ENCODE measurements at places on chromosomes 11 and 22.
A peak's percentile ranks its signal among the peaks of the same experiment; 100 is the strongest.

GRCh38 chr11:96197801-96198701 lies 144.9 kb downstream of the MAML2 start:
- peak; percentile 39 for DNase-seq

GRCh38 chr11:15670520-15671070 lies 555.9 kb downstream of the INSC start:
- DNase-seq = no peak

- no peak for DNase-seq
Measured at GRCh38 chr11:2509481-2510001, 64.7 kb downstream of the KCNQ1 start.

- DNase-seq = no peak
Measured at GRCh38 chr11:100383357-100383865, 303.7 kb upstream of the ARHGAP42 start.

DNA sequence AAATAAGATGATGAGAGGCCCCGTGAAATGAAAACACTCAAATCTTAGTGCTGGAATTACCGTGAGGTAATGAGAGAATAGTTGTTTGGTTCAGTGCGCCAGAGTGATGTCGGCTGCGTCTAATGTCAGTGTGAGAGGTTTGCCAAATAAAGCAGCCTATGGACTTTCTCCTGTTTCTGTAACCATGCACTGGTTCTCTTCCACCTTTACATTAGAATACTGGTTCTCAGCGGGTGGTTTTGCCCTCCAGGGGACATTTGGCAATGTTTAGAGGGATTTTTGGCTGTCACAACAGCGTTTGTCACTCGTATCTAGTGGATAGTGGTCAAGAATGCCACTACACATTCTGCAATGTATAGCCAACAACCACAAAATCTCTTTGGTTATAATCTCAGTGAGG lies 1.1 kb downstream of the OOSP4B start:
- DNase-seq = no peak

DNA sequence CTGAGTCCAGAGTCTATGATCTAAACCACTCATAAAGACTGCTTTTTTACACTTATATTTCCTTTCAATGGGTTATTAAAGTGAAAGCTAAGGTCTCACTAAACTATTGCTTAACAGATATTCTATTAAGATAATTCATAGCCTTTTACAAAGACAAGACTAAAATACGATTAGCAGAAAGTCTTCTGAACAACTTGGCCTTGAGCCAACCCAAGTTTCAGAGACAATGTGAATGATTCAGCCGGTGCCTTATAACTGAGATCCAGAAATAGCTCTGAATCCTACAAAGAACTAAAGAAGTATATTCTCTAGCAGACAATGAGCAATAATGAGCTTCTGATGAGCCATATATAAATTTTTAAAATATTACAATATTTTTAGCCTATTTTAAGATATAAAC lies 41.5 kb upstream of the CARD18 start:
- peak; percentile 57 for DNase-seq

DNA sequence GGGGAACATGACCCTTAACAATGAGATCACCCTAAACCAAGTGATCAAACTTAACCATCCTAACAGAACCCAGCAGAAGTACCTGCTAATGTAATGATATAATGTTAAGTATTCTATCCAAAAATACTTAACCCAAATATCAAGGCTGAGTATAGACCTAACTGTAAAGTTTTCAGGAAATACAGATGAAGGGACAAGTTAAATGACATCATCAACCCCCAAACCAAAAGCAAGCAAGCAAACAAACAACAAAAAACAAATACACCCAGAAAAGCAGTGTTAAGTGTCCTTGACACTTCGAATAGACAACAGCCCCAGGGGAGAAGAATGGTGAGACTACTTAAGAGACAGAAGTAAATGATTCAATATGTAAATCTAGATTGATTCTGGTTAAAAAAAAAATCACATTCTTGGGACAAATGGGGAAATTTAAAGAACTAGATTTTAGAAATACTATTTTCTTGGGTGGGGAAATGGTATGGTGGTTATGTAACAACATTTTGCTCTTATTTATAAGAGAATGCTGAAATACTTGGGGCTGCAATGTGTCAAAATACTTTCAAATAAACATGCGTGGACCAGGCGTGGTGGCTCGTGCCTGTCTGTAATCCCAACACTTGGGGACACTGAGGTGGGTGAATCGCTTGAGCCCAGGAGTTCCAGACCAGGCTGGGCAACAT lies 2.5 kb downstream of the CSTF3 start:
- no peak for DNase-seq

- no peak for DNase-seq
Measured at GRCh38 chr11:20869123-20869522, 199.7 kb downstream of the NELL1 start.

GRCh38 chr11:41267451-41267850 lies 192.0 kb downstream of the LRRC4C start:
- no peak for DNase-seq

- DNase-seq = no peak
Measured at GRCh38 chr11:65115361-65116082, 2.0 kb downstream of the ZNHIT2 start.

GRCh38 chr11:14645985-14646900 lies 2.6 kb downstream of the PDE3B start:
- DNase-seq = peak; percentile 26

GRCh38 chr11:76790251-76790650 lies 7.1 kb downstream of the TSKU start:
- no peak for DNase-seq

GRCh38 chr22:25346859-25347751 lies 127.7 kb downstream of the CRYBB2 start:
- DNase-seq = no peak

DNA sequence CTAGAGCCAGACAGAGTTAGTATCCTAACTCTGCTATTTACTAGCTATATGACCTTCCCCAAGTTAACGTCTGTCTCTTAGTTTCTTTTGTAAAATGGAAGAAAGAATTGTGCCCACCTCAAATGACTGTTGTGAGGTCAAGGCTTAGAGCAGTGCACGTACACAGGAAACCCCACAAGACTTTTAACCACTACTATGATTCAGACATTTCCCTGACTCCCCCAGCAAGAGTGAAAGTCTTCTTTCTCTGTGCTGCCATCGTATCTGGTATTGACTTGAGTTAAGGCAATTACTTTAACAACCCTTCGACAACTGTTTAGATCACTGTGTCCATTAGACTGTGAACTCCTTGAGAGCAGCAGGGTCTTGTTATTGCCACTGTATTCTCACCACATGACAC lies 2.6 kb upstream of the OR52W1 start:
- DNase-seq = no peak

- DNase-seq = no peak
Measured at GRCh38 chr11:96413408-96413807, 23.6 kb downstream of the JRKL start.

DNA sequence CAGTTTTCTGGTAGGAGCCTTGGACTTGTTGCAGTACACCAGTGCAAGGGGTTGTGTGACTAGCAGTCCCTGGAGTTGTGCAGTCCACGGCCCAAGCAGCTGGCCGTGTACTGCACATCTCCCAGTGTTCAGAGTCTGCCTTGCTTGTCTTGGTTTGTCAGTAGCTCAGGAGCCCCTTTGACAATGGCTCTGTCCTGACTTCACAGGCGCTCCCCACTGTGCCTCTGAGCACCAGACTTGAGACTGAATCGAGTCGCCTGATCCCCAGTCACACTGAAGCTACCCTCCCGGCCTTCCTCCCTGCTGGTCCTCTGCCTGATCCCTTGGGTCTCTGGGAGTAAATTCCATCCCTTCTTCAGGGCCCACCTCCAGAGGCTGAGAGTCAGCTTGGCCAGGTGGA lies 19.4 kb downstream of the SYNGR1 start:
- DNase-seq = no peak

GRCh38 chr22:46031066-46031465 lies 54.1 kb upstream of the WNT7B start:
- DNase-seq = no peak

DNA sequence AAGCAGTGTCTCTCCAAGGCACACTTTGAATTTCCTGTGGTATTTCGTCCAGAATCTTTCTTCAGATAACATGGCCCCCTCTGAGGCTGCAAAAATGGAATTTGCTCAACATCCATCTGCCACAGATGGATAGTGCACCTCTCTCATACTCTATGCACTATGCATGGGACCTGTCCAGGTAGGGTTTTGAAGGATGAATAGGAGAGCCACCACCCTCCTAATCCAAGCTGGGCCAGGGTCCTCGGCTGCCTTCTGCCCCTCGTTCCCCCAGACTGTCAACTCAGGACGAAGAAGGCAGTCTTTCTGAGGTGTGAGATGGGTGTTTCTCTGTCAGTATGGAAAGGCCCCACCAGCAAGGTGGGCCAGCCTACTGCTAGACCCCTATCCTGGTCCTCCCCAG lies 56.4 kb downstream of the MN1 start:
- no peak for DNase-seq

GRCh38 chr22:36344106-36344827 lies 43.5 kb downstream of the MYH9 start:
- no peak for DNase-seq

GRCh38 chr11:126522152-126522551 lies 166.7 kb downstream of the ST3GAL4 start:
- no peak for DNase-seq

- no peak for DNase-seq
Measured at GRCh38 chr11:97354576-97354975, 964.8 kb downstream of the JRKL start.

GRCh38 chr11:95153857-95154246 lies 64.2 kb downstream of the ENDOD1 start:
- DNase-seq = no peak

DNA sequence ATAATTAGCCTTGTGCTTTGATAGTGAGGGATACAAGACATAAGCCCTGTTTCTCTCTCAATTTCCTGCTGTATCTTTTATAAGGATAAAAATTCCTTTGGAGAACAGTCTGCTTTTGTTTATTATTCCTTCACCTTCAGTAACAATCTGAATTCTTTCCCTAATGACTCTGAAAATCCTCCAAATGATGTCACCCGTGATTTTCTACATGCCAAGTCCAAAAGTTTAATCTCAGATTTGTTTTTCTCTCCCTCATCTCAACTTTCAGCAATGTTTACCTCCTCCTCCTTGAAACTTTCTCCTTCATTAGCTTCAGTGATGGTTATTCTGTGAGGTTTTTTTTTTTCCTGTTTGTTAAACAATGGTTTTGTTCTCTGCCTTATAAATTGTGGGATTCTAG lies 2.2 kb downstream of the OR51E2 start:
- no peak for DNase-seq

- peak; percentile 61 for DNase-seq
Measured at GRCh38 chr11:58629857-58630256, 7.4 kb downstream of the CNTF start.

GRCh38 chr11:74282914-74283371 lies 28.5 kb downstream of the P4HA3 start:
- DNase-seq = no peak

GRCh38 chr11:28961726-28962125 lies 853.5 kb downstream of the METTL15 start:
- no peak for DNase-seq

- DNase-seq = no peak
Measured at GRCh38 chr22:32817137-32817730, 15.7 kb downstream of the TIMP3 start.

GRCh38 chr11:129950101-129951091 lies 52.2 kb downstream of the PRDM10 start:
- DNase-seq = peak; percentile 89

- DNase-seq = no peak
Measured at GRCh38 chr11:127000291-127000968, at the start of gene KIRREL3. Gene KIRREL3, minus strand, starts transcription at chr11:127000770.

DNA sequence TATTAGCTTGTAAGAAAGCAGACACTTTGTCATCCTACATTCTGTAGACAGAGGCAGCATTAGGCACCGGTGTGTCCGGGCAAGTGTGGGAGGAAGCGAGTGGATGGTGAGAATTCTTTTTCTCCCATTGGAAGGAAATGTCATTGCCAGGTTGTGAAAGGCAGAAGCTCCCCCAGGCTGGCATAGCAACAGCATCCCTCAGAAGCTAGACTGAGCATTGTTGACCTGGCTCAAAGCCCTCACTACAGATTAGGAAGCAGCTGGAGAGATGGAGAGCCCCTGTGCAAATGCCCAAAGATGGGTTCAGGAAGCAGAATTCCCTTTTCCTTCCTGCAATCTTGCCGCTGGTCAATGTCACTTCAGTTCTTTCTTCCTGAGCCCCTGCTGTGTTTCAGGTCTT lies 1299.3 kb downstream of the TBC1D22A start:
- DNase-seq = no peak

GRCh38 chr22:45977551-45978274 lies 751 bp upstream of the WNT7B start:
- peak; percentile 66 for DNase-seq

GRCh38 chr11:7367803-7368202 lies 116.1 kb downstream of the SYT9 start:
- DNase-seq = no peak

DNA sequence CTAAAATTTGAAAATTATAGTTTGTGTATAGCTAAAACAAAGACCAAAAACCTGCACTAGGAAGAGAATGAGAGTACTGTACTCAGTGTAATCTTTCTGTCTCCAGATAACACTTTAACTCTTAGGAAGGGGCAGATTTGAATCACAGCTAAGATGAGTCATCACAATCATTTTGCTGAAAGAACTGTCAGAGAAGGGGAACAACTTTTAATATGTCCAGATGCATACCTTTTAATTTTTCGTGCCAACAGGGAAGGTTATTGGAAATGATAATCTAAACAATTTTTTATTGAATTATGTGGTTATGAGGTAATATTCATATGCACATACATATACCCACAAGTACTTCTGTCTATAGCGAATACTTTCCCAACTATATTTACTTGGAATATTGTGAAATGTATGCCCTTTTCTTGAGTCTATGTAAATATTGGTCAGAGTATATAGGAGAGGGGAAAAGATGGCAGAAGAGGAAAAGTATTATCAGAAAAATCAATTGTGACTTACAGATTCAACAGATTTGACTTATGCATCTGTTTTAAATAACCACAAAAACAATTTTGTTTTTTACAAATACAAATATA lies 51.1 kb upstream of the MUC15 start:
- no peak for DNase-seq

DNA sequence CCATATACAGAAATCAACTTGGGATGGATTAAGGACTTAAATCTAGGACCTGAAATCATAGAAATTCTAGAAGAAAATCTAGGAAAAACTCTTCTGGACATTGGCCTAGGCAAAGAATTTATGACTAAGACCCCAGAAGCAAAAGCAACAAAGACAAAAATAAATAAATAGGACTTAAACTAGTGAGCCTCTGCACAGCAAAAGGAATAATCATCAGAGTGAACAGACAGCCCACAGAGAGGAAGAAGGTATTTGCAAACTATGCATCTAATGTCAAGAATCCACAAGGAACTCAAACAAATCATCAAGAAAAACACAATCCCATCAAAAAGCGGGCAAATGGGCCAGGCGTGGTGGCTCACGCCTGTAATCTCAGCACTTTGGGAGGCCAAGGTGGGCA lies 32.4 kb downstream of the TTC28 start:
- no peak for DNase-seq

DNA sequence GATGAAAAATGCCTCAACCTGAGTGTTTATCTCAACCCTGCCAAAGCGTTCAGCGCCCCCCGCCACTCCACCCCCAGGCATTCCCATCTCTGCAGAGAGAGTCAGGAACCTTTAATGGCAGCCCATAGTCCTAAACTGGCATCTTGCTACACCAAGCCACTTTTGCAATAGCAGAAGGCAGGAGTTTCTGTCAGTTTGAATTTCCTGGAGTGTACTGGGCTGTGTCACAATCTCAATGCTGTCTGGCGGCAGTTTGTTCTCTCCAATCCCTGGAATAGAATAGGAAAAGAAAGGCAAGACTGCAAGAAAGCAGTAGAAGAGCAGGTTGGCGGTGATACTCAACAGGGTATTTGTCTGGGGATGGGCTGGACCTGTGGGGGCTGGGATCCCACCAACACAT lies 32.9 kb upstream of the FLI1 start:
- no peak for DNase-seq

- DNase-seq = no peak
Measured at GRCh38 chr22:44956840-44957767, 52.7 kb downstream of the PHF21B start.

Measured in RPMI8226 (cell line).